A375 (cell line): ENCODE measurements at places on chromosomes 4 and X. TPM values are rescaled to one million over a fixed set of nuclear protein-coding genes. Genes with fewer than 3 reads are reported as not detected.

Gene LRIT3
- 0.13 TPM in 1 of 2 replicates, not detected in the other for total RNA-seq

Gene RAB40A
- not detected in 2 replicates for total RNA-seq

Gene ZAR1
- 0.40 and 1.1 TPM in 2 replicates for total RNA-seq

Gene TMSB15C
- total RNA-seq: 0.53 and 0.56 TPM in 2 replicates

Gene SCML2
- total RNA-seq: 5.2 and 5.7 TPM in 2 replicates

Gene POLN
- total RNA-seq: not detected in 2 replicates
